ENCODE measurements at places on chromosomes 12 and 14.

- DNase-seq: no peak
- no peak overlapping the region for H3K27ac ChIP-seq
- H3K27me3 ChIP-seq: no peaks in the 10 kb centered on the region
- H3K36me3 ChIP-seq: no peaks in the 10 kb centered on the region
Observed at GRCh38 chr12:83123039-83123438, 436.3 kb downstream of the TMTC2 start.

- H3K4me1 ChIP-seq: peaks cover 8% of the 10 kb centered on the region
- no peak overlapping the region for H3K27ac ChIP-seq
- H3K36me3 ChIP-seq: peaks cover 2% of the 10 kb centered on the region
Observed at GRCh38 chr12:99232324-99232723, 415.2 kb upstream of the GARIN6 start.

DNA sequence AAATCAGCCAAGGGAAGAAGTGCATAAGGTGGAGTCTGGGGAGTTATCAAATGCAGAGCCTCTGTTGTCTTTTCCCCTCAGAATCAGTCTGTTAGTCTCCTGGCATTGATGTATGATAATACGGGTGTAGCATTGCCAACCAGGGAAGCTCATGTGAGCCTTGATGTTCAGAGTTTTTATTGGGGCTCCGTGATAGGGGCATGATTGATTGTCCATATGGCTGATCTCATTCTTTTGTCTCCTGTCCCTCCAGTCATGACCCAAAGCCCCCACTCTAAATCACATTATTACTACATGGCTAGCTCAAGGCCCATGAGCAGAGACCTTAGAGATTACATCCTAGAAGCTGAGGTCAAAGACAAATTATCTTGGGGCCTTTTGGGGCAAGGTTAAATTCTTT, 140.9 kb downstream of the NUBPL start:
- no peak for DNase-seq
- no peak overlapping the region for H3K27ac ChIP-seq
- no peaks in the 10 kb centered on the region for H3K27me3 ChIP-seq
- H3K36me3 ChIP-seq: peaks cover 42% of the 10 kb centered on the region
- no peaks in the 10 kb centered on the region for H3K4me1 ChIP-seq
- H3K4me3 ChIP-seq: no peak overlapping the region

DNA sequence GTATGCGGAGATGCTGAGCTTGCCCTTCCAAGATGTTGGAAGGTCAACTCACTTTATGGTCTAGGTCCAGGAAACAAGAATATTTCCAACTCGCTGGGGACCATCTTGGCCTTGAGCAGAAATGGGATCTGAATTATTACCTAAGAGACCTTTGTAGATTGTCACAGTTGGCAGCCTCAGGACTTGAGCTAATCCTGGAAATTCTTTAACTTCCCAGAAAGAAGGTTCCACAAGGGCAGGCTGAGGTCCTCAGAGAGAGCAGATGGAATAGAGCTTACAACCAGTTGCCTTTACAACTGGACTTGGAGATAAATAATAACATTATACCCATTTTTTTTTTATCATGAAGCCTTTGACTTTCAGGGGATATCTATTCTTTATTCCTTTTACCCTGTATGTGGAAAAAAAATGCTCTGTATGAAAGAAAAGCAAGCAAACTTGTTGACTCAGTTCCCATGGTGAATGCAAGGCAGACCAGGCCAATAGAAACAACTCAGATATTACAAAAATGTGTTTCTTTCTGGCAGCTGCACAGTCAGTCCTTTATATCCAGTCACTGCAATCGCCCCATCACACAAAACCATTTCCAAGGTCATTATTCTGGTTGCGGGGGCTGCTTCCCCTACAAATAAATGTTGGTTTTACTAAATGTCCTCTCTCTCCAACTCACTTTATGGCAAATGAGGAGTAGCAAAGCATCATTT, 401.4 kb downstream of the ZFP36L1 start:
- no peak overlapping the region for H3K4me3 ChIP-seq
- no peaks in the 10 kb centered on the region for H3K36me3 ChIP-seq
- peaks cover 37% of the 10 kb centered on the region for H3K4me1 ChIP-seq
- no peak overlapping the region for H3K27ac ChIP-seq
- DNase-seq: no peak

DNA sequence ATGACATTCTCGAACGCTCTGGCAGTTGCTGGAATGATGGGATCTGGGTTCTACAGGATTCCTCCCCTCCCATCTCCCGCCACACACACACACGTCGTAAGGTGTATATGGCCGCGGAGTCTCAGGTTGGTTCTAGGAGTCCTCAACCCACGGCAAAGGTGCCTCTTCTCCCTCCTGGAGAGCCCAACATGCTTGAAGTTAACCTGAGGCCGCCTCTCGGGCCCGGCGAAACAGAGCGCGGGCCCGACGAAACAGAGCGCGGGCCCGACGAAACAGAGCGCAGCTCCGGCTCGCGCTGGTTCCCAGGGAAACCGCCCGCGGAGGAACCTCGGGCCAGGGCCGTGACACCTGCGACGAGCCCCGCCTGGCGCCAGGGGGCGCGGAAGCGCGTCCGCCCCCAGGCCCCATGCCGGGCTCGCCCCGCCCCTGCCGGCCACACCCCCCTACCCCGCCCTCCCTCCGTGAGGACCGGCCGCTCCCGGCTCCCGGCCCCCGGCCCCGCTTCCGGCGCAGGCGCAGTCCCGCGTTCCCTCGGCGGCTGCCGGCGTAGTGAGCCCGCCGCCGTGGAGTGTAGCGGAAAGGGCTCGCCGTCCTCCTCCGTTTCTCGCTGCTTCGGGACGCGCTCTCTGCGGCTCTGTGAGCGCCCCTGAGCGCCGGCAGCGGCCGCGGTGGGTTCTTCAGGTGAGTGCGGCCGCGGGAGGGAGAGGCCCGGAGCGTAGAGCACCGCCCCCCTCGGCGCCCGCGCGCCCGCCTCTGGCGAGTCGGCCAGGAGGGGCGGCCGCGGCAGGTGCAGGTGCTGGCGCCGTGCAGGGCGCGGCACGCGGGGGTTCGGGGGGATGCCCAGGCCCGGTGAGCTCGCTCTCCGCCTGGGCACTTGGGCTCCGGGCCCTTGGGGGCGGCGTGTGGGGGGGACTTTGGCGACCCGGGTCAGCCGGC, at the start of gene RAB3IP:
TSS of gene RAB3IP (plus strand) at position 510 of the 936 bp plus-strand sequence. CDS start 16,549 bp downstream, outside the sequence.
- peaks cover 17% of the 10 kb centered on the region for H3K27me3 ChIP-seq
- peak within 1 kb of the TSS; percentile 91 for H3K4me3 ChIP-seq
- DNase-seq: peak; percentile 93
- peak within 1 kb of the TSS; percentile 95 for H3K27ac ChIP-seq

DNA sequence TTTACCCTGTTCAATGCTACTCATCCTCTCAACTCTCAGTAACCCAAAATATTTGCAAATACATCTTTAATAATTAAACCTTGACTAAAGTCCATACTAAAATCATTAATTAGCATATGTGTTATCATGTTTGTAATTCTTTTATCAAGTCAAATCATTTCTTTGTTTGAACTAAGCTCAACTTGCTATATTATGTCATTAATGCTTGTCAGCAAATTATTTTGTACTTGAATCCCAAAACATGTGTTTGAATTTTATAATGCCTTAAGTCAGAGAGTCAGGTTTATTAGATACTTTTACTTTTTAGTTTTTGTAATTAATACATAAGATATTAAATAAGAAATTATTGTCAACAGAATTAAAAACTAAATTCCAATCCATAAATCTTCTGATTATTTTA, 16.5 kb downstream of the ABCD2 start:
- H3K27me3 ChIP-seq: no peaks in the 10 kb centered on the region
- no peak overlapping the region for H3K4me3 ChIP-seq
- no peak for DNase-seq

DNA sequence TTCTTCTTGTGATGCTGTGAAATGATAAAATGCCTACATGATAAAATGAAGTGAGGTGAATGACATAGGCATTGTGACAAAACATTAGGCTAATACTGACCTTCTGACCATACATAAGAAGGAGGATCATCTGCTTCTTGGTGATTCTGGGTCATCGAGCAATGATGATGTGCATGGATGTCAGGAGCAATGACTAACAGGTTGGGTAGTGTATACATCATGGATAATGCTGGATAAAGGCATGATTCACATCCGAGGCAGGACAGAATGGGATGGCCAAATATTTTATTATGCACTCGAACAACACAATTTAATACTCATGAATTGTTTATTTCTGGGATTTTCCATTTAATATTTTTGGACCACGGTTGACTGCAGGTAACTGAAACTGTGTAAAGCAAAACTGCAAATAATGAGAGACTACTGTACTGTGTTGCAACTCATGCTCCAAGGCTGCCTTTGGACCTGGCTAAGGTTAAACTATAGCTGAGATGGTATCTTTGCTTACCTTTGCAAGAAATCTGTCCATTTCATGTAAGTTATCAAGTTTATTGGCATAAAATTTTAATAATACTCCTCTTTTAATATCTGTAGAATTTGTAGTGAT, 7.6 kb upstream of the SLC25A21 start:
- no peaks in the 10 kb centered on the region for H3K4me1 ChIP-seq
- no peaks in the 10 kb centered on the region for H3K36me3 ChIP-seq
- H3K27me3 ChIP-seq: peaks cover 6% of the 10 kb centered on the region
- no peak for DNase-seq
